ENCODE measurements at places on chromosomes 4 and X. TPM values are rescaled to one million over a fixed set of nuclear protein-coding genes. Genes with fewer than 3 reads are reported as not detected.

GPR34 gene
- polyA plus RNA-seq: 0.99 TPM

DNA sequence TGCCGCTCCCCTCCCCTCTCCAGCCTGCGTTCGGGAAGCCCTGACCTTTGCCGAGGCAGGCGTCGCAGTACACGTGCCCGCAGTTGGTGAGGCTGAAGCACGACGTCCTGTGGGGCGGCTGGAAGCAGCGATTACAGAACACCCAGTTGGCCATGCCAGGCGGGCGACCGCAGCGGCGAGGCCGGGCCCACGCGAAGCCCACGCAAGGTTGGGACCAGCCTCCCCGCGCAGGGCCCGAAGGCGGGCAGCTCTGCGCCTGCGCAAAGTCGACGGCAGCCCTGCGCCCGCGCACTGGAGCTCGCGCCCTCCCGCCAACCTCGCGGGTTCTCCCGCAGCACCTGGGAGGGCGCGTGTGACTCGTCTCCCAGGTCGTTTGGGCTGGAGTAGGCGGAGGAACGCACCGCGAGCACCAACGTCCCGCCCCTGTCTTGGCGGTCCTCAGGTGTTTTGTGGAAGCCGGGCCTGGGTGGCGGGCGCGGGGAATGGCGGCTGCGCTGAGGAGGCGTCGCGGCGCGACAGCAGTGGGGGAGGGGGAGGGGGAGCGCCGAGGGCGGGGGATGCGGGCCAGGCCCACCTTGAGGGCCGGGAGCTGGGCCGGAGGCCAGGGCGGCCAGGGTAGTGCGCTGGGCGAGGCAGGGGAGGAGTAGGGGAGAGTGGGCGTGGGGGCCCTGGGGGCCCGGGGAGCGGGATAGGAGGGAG, at the start of gene RNF212:
RNF212 (minus strand) TSS at position 254 of the 699 bp plus-strand sequence; CDS start at position 154, 100 bp downstream.
- no peak within 1 kb of the TSS for H3K4me3 ChIP-seq
- peak; percentile 43 for DNase-seq
- no peaks in the 10 kb centered on the region for H3K27me3 ChIP-seq
- H3K4me1 ChIP-seq: peaks cover 44% of the 10 kb centered on the region
- H3K36me3 ChIP-seq: no peaks in the 10 kb centered on the region
- H3K27ac ChIP-seq: peak within 1 kb of the TSS; percentile 73

DNA sequence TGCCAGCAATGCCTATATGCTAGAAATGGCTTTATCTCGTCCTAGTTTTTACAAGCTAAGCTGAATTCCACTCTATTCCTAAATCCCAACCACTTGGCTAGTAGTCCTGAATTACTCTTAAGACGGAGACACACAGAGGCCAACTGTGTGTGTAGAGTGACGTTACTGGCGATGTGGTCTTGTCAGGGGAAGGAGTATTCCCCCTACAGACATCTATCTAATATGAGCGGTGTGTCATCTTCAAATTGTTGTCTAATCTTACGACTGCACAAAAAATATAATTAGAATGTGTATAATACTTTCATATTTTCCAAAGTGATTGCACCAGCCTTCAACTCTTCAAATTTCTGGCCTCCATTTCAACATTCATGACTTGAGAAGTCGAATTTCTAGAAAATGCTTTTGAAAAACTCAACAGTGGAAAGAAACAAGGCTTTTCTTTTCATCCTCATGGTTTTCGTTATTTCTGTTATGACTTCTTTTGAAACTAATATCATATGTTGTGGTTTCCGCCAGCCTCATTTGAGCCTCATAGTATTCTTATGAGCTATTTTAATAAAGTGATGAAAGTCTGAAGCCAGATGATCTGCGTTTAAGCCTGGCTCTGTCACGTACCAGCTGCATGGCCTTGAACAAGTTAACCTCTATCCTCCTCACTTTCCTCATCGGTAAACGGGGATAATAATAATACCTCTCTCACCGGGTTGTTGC, 132.3 kb downstream of the SOWAHB start:
- H3K27ac ChIP-seq: no peak overlapping the region
- no peaks in the 10 kb centered on the region for H3K36me3 ChIP-seq
- no peak overlapping the region for H3K4me3 ChIP-seq
- DNase-seq: no peak
- no peaks in the 10 kb centered on the region for H3K4me1 ChIP-seq
- no peaks in the 10 kb centered on the region for H3K27me3 ChIP-seq

GRCh38 chrX:97705936-97706335, 822.2 kb downstream of the RPA4 start:
- no peak for DNase-seq
- no peak overlapping the region for H3K4me3 ChIP-seq
- no peaks in the 10 kb centered on the region for H3K4me1 ChIP-seq

GRCh38 chrX:22300130-22300529, 27.4 kb downstream of the CBLL2 start:
- no peak overlapping the region for H3K4me3 ChIP-seq
- H3K4me1 ChIP-seq: no peaks in the 10 kb centered on the region
- no peak overlapping the region for H3K27ac ChIP-seq

PNMA6F gene
- polyA plus RNA-seq: not detected

UGT2B15 gene
- polyA plus RNA-seq: 40.6 TPM

GRCh38 chr4:139987502-139987850, 166.5 kb downstream of the MAML3 start:
- no peaks in the 10 kb centered on the region for H3K27me3 ChIP-seq
- no peak overlapping the region for H3K4me3 ChIP-seq
- no peak overlapping the region for H3K27ac ChIP-seq
- H3K36me3 ChIP-seq: no peaks in the 10 kb centered on the region

GRCh38 chr4:17189401-17189720, 290.9 kb upstream of the LDB2 start:
- no peak overlapping the region for H3K27ac ChIP-seq
- H3K27me3 ChIP-seq: no peaks in the 10 kb centered on the region
- DNase-seq: no peak
- no peak overlapping the region for H3K4me3 ChIP-seq
- H3K36me3 ChIP-seq: no peaks in the 10 kb centered on the region
- H3K4me1 ChIP-seq: no peaks in the 10 kb centered on the region

DNA sequence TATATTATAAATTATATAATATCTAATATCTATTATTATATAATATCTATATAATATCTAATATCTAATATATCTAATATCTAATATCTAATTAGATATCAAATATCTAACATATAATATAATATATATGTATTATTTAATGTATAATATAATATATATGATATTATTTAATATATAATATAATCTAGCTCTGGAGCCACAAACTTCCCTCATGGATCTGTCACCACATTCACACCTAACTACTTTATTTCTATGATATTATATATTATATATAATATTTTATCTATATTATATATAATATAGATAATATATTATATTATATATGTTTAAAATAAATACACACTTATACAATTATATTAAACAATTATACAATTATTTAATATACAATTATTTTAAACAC, 667.5 kb downstream of the KCTD8 start:
- H3K27me3 ChIP-seq: no peaks in the 10 kb centered on the region
- DNase-seq: no peak
- H3K36me3 ChIP-seq: no peaks in the 10 kb centered on the region
- no peak overlapping the region for H3K27ac ChIP-seq
- H3K4me1 ChIP-seq: no peaks in the 10 kb centered on the region
- H3K4me3 ChIP-seq: no peak overlapping the region

GRCh38 chr4:180261346-180261745, 1981.9 kb upstream of the TENM3 start:
- no peaks in the 10 kb centered on the region for H3K27me3 ChIP-seq
- DNase-seq: no peak
- H3K36me3 ChIP-seq: no peaks in the 10 kb centered on the region

GRCh38 chr4:26023203-26023972, 109.4 kb downstream of the SMIM20 start:
- peak overlapping the region; percentile 43 for H3K27ac ChIP-seq
- H3K4me3 ChIP-seq: no peak overlapping the region
- no peaks in the 10 kb centered on the region for H3K27me3 ChIP-seq
- no peaks in the 10 kb centered on the region for H3K36me3 ChIP-seq
- H3K4me1 ChIP-seq: peaks cover 19% of the 10 kb centered on the region

SMIM31 gene
- 0.54 TPM for polyA plus RNA-seq

DNA sequence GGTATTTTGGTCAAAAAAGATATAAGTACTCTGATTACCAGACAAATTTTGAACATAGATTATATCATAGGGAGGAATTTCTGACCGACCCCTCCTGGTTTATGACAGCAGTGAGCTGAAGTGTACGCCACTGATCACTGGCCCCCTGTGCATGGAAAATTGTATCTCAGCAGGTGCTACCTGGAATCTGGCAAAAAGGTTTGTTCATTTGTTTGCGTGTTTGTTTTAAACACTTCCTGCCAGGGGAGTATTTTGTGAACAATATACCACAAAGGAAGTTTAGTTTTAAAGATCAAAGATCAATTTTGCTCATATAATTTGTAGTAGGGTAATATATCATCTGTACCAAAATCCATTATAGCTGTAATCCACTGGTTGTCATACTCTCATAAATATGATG, 219.7 kb upstream of the TENM3 start:
- no peak overlapping the region for H3K4me3 ChIP-seq
- H3K4me1 ChIP-seq: no peaks in the 10 kb centered on the region
- no peaks in the 10 kb centered on the region for H3K27me3 ChIP-seq
- no peak for DNase-seq
- no peaks in the 10 kb centered on the region for H3K36me3 ChIP-seq
- H3K27ac ChIP-seq: no peak overlapping the region

GRCh38 chr4:153728660-153729059, 31.2 kb downstream of the RNF175 start:
- H3K4me3 ChIP-seq: no peak overlapping the region
- no peaks in the 10 kb centered on the region for H3K4me1 ChIP-seq
- H3K27ac ChIP-seq: no peak overlapping the region
- DNase-seq: no peak
- H3K27me3 ChIP-seq: no peaks in the 10 kb centered on the region
- H3K36me3 ChIP-seq: no peaks in the 10 kb centered on the region

GPR173 gene
- 0.68 TPM for polyA plus RNA-seq

- DNase-seq: no peak
- no peak overlapping the region for H3K4me3 ChIP-seq
- H3K4me1 ChIP-seq: no peaks in the 10 kb centered on the region
- no peaks in the 10 kb centered on the region for H3K36me3 ChIP-seq
Observed at GRCh38 chr4:20288047-20288650, 36.4 kb downstream of the SLIT2 start.

DNA sequence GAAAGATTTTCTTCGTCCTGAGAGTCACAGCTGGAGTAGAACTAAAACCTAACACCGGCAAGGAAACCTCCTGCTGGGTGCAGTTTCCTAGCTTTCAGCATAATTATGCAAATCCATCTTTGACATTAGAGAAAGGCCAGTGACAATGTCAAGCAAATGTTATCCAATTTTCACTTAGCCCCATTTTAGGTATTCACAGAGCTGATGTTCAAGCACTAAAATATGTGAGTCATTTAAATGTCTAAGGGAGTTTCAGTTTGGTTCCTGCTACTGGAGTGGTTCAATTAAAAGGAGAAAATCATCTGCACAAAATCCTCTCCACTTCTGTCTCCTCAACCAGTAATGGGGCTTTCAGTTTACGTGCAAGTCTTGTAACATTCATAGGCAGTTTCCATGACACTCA, 37.1 kb upstream of the AMOT start:
- DNase-seq: no peak
- H3K27ac ChIP-seq: no peak overlapping the region
- H3K4me3 ChIP-seq: no peak overlapping the region
- no peaks in the 10 kb centered on the region for H3K36me3 ChIP-seq
- H3K4me1 ChIP-seq: no peaks in the 10 kb centered on the region
- peaks cover 13% of the 10 kb centered on the region for H3K27me3 ChIP-seq

CT45A10 gene
- not detected for polyA plus RNA-seq

PLAC1 gene
- polyA plus RNA-seq: 0.07 TPM

GRCh38 chr4:122633211-122633610, 12.3 kb upstream of the IL21 start:
- H3K4me1 ChIP-seq: no peaks in the 10 kb centered on the region
- no peaks in the 10 kb centered on the region for H3K36me3 ChIP-seq
- DNase-seq: no peak
- H3K4me3 ChIP-seq: no peak overlapping the region

DNA sequence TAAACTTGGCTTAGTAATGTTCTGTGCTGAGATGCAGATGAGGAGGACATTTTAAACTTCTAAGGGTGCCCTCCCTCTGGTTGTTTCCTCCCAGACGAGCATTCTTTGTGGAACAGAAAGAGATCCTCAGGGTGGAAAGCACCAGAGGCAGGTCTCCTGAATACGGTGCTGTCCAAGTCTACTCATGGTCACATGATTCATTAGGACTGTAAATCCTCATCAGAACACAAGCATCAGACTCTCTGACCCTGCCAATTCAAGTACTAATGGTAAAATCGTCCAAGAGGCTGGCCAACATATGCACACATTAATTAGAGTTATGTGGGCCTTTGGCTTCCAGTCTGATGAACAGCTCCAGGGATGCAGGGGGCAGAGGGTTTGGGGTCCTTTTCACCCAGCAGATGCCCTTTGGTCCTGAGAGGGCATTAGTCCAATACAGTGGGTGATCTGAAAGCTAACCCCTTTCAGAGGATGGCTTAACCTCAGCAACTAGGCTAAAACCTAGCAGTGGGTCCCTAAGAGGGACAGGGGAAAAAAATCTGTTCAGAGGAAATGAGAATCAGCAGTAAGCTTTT, 18.2 kb downstream of the HAND2 start:
- H3K36me3 ChIP-seq: no peaks in the 10 kb centered on the region
- H3K4me1 ChIP-seq: no peaks in the 10 kb centered on the region
- no peak for DNase-seq

TRPC3 gene
- polyA plus RNA-seq: 0.04 TPM

GRCh38 chr4:86890790-86891189, 1.4 kb downstream of the C4orf36 start:
- peak overlapping the region; percentile 96 for H3K27ac ChIP-seq
- no peaks in the 10 kb centered on the region for H3K36me3 ChIP-seq
- no peaks in the 10 kb centered on the region for H3K4me1 ChIP-seq
- H3K4me3 ChIP-seq: peak overlapping the region; percentile 86
- H3K27me3 ChIP-seq: no peaks in the 10 kb centered on the region
- DNase-seq: no peak
